ENCODE measurements at places on chromosomes 7 and 10. TPM values are rescaled to one million over a fixed set of nuclear protein-coding genes. Genes with fewer than 3 reads are reported as not detected.
A peak's percentile ranks its signal among the peaks of the same experiment; 100 is the strongest.

Gene LIPM
- polyA plus RNA-seq, result not detected

Gene CTAGE8
- polyA plus RNA-seq, result 0.60 TPM

Gene CRPPA
- polyA plus RNA-seq, result 0.32 TPM

Gene BAIAP2L1
- 0.29 TPM for polyA plus RNA-seq

Gene CH25H
- polyA plus RNA-seq, result 0.24 TPM

Gene GIMAP7
- 861 TPM for polyA plus RNA-seq

Gene CPED1
- not detected for polyA plus RNA-seq

Gene OR6B1
- polyA plus RNA-seq, result not detected

Gene SEC23IP
- 46.4 TPM for polyA plus RNA-seq

Gene GNGT1
- polyA plus RNA-seq, result not detected

DNA sequence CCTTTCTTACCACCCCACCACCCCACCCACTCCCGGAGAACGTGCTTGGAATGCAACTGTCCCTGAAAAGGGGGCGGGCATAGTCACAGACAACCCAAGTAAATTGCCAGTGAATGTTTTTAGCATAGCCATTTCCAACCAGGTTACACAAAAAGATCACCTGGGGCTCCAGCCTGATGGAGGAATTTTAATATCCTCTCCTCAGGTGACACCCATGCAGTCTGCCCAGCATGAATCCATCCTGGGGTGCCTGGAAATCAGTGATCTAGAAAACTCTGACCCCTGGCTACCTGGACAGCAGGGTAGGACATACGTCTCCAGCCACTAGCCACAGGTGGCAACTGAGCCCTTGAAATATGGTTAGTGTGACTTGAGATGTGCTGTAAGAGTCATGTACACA, 61.1 kb downstream of the SORBS1 start:
- no peak for DNase-seq

GRCh38 chr10:83801983-83802382, 337.3 kb upstream of the GHITM start:
- DNase-seq, result no peak

DNA sequence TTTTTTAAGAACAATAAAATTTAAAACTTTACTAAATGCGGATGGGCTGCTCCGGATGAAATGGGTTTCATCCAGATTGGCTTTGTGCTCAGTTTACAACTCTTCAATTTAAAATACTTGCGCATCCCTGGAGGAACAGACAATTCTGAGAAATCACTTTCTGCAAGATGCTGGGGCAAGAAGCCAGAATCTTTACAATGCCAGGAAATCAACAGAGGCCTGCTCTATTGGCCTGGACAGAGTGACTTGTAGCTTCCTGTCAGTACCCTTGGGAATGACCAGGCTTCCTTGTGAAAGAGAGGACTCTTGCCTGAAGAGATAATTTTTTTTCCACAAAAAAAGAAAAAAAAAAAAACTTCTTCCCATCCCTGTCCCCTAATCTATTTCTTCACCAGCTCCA, 3.9 kb upstream of the FAM13C start:
- no peak for DNase-seq

GRCh38 chr10:70978816-70979480, 90.6 kb upstream of the PCBD1 start:
- no peak for DNase-seq

DNA sequence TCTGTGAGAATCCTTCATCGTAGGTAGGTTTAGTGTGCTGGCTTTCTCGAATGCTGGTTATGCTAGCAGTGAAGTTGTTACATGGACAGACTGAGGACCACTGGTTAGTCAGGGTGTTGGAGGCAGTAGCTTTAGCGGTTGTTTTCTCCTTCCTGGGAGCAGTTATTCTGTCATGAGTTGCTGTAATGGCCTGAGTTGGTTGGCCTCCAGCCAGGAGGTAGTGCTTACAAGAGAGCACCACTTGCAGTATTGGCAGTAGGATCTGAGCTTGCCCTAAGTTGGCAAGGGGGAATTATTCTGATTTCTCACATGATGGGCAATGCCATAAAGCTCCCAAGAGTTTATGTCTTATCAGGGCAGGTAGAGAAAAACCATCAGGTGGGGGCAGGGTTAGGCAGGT, 58.0 kb downstream of the IPMK start:
- DNase-seq, result no peak

GRCh38 chr7:91846436-91846835, 34.1 kb downstream of the MTERF1 start:
- DNase-seq, result no peak

- DNase-seq, result no peak
Observed at GRCh38 chr7:21191321-21192073, 236.4 kb upstream of the SP4 start.

GRCh38 chr7:4449263-4449662, 232.8 kb upstream of the FOXK1 start:
- DNase-seq, result no peak

DNA sequence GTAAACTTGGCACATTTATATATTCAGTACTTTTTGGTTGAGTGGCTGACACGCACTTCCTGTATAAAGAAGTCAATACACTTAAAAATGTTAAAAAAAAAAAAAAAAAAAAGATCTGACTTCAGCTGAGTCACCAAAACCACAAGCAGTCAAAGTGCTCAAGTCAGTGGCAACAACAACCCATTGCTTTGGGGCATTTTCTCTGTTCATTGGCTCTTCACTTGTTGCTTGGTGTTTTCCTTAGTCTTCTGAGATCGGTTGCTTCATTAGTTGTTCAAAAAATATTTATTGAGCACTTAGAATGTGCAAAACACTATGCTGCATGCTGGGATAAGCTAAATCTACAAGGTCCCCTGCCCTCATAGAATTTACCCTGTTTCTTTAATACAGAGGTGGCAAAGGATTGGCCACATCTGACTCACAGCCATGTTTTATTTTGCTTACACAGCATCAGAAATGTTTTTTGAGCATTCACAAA, 63.7 kb downstream of the ZNRF2 start:
- peak; percentile 77 for DNase-seq

- DNase-seq, result no peak
Observed at GRCh38 chr7:70015353-70015752, 417.1 kb downstream of the AUTS2 start.

DNA sequence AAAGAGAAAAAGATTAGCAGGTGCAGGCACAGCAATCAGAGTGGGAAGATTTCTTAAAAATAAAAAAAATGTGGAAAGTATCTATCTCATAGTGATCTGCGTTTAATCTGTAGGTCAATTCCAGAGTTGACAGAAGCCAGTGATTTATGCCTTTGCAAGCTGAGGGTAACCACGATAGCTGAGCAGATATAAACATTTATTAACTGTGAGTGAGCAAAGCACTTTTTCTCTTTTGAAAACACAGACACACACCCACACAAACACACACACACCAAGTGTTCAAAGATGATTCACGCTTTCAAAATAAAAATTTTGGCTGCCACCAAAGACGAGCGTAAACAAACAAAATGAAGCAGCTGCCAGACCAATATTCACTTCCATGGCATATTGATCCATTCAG, 243.2 kb upstream of the SLC26A5 start:
- DNase-seq, result no peak

DNA sequence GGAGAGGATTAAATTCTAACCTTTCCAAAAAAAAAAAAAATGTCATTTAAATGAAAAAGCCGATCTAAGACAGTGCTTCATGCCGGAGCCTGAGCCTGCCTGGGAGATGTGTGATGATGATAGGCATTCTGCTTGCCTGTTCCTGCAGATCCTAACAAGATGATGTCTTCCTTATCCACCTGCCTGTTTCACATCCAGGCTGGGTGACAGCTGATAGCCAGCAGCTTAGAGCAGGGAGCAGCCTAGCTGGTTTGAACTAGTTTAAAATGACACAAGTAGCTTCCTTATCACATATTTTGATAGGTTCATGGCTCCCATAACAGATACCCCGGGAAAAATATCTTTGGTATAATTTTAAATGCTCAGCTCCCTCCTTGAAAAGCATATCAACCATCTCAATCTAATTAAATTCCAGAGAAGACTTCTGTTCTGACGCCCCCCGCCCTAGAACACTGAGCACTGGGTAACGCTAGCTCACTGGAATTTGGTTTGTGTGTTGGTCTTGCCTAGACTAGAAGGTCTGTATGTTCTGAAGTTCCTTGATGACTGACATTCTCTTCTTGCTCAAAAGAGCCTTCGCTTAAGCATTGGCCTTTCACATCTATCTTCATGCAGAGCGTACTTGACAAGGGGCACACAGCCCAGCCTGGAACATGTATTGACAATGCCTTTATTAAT, 96.9 kb upstream of the FGFR2 start:
- DNase-seq, result no peak

DNA sequence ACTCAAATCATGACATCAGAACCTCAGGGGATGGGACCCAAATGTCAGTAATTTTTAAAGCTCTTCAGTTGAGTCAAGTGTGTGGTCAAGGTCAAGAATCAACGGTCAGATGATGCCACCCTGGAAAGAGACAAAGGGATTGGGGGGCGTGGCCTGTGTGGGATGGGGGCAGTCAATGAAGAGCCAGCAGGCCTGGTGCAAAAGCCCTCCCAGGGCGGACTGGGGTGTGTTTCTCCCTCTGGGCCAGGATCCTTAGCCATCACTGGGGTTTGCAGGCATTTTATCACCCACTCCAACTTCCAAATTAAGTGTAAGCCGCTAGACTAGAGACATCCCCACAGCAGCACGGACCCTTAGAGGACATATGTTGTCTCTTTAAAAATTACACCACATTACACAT, 204.7 kb downstream of the USP6NL start:
- DNase-seq, result no peak

- DNase-seq, result no peak
Observed at GRCh38 chr10:9577746-9578145, 1439.9 kb upstream of the CELF2 start.

- DNase-seq, result no peak
Observed at GRCh38 chr7:41084381-41084780, 618.5 kb downstream of the INHBA start.

DNA sequence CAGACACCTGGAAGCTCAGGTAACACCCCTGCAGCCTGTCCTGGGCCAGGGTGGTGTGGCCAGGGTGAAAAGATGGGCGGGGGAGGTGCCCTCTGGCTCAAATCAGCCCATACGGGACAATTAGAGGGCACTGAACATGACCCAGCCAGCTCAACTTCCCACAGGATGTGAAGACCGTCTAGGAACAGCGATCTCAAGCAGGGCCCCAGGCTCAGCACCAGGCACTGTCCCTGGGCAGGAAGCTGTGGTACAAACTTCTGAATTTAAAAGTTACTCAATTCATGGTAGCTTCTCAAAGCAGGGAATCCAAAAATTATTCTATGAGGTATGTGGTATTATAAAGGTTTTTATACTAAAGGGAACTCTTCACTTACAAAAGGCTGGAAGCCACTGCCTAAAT, 5.1 kb upstream of the GRB10 start:
- DNase-seq, result no peak

GRCh38 chr10:129598413-129598812, 131.4 kb downstream of the MGMT start:
- no peak for DNase-seq

GRCh38 chr7:38070718-38071117, 107.3 kb upstream of the STARD3NL start:
- DNase-seq, result no peak

GRCh38 chr7:99140813-99141212, 3.1 kb downstream of the SMURF1 start:
- DNase-seq, result no peak

GRCh38 chr7:50481867-50482266, 31.7 kb upstream of the FIGNL1 start:
- DNase-seq, result no peak

GRCh38 chr10:33132626-33133025, 174.6 kb upstream of the ITGB1 start:
- DNase-seq, result no peak

GRCh38 chr10:36094096-36094495, 452.0 kb upstream of the FZD8 start:
- no peak for DNase-seq

GRCh38 chr10:99888622-99889021, 106.2 kb downstream of the ABCC2 start:
- DNase-seq, result no peak

DNA sequence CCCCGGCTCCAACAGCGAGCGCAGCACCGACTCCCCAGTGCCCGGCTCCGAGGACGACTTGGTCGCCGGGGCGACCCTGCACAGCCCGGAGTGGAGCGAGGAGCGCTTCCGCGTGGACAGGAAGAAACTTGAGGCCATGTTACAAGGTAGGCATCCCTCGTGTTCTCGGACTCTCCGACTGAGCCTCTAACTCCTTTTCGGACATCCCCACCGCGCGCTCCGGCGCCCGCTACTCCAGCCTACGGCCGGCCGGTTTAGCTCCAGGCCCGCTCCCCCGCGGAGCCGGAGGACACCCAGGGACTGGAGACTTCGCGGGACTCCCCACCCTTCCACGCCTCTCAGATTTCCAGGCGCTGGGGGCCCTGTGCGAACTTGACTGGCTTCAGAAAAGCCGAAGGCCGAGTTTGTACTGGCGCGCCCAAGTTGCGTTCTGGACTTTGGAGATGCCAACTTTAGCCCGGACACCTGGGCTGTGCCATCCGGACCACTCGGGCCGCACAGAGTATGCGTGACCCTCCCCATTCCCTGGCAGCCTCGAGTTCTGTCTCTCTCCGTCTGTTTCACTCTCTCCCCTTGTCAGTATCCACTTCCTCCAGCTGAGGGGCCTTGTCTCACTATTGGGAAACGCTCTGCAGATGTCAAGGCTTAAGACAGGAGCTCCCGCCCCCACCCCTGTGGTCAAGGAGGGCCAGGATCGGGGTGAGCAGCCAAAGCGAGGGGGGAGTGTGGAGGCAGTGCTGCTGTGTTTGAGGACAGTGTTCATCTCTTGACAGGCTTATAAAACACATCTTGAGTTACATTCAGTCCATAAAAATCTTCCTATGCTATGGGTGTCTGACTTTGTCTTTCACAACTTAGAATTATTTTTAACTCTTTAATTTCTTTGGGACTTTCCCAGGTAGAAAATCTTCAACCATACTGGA, 777 bp downstream of the BICC1 start:
- DNase-seq, result no peak

GRCh38 chr10:50506861-50507573, 116.7 kb downstream of the SGMS1 start:
- DNase-seq, result no peak

Data from CD8-positive, alpha-beta memory T cell (primary cell).